ENCODE measurements at places on chromosomes 2 and 18.

- peak; percentile 75 for ATAC-seq
Observed at GRCh38 chr2:34012715-34013302, 413.7 kb upstream of the FAM98A start.

- peak; percentile 21 for ATAC-seq
Observed at GRCh38 chr2:86622519-86623042, 1.1 kb downstream of the RNF103 start.

- ATAC-seq, result no peak
Observed at GRCh38 chr18:64806691-64807090, 657.8 kb upstream of the LINC00305 start.

GRCh38 chr2:168543037-168543436 lies 87.0 kb downstream of the CERS6 start:
- no peak for ATAC-seq

- ATAC-seq, result no peak
Observed at GRCh38 chr2:132430895-132431294, 14.3 kb downstream of the GPR39 start.

GRCh38 chr2:187271825-187272224 lies 176.2 kb downstream of the CALCRL start:
- no peak for ATAC-seq

DNA sequence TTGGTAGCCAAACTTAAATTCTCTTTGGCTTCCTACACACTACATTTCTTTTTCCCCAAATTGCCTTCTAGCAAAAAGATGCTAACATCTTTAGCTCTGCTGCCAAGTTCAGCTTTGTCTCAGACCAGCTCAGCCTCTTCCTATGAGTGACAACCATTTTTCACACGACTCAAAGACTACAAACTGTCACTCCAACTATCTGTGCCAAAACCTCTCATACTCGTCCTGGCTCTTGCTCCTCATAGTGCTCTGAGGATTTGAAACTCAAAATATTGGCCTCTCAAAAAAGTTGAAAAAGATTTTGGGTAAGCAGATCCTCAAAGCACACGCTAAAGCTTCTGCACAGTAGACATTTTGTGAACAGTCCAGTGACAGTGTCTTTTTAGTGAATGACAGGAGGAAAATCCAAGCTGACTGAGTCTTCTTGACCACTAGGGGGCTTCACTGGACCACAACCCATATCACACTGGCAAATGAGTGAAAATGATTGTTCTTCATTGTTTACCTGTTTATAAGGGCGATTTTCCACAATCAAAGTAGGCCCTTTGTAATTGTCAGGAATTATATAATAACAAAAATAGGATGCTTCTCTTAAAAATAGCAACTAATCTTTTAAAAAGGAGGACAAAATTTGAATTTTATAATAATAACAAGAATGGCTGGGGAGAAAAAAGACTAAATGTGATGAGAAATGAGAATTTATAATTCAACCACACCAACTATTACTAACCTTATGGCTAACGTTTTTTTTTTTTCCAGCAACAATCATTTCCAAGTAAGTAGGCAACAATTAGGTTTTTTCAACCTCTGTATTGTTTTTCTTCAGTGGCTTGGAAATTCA lies 85.5 kb upstream of the PGAP1 start:
- peak; percentile 91 for ATAC-seq

- ATAC-seq, result no peak
Observed at GRCh38 chr18:58370612-58371011, 258.3 kb downstream of the ALPK2 start.

All from SK-N-SH treated with all-trans-retinoic acid at 6 μM for 48 hours (cell line).